ENCODE measurements at places on chromosomes 12 and 14.

DNA sequence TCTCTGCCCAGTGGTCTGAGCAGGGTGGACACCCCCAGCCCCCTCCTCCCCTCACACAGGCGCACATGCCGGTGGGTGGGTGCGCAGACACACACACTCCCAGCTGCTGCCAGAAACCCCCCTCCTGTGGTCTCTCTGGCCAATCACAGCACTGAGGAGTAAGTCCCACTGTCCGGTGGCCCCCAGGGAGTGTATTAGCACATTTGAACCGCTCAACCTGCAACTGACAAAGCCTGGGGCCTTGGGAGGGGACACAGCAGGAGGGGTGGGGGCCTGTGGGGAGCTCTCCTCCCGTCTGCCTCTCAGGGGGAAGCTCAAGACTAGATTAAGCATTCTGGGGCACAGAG, 11.7 kb downstream of the FIGNL2 start:
- DNase-seq, result no peak

DNA sequence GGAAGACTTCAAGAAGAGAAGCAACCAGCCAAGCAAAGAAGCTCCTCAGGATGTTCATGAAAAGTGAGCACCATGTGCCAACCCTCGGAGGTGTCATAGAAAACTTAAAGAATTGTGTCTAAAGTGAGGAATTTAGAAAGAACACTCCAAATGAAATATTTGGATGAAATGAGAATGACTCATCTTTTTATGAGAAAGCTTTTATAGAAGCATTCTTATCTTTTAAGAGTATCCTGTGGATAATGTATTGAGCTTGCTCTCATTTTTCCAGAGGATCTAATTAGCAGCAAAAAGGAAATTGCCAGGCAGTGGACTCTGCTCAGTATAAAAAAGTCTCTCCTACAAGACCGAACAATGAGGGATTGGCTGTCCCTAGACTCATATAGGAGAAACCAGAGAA, 454.9 kb downstream of the LRIG3 start:
- no peak for DNase-seq

DNA sequence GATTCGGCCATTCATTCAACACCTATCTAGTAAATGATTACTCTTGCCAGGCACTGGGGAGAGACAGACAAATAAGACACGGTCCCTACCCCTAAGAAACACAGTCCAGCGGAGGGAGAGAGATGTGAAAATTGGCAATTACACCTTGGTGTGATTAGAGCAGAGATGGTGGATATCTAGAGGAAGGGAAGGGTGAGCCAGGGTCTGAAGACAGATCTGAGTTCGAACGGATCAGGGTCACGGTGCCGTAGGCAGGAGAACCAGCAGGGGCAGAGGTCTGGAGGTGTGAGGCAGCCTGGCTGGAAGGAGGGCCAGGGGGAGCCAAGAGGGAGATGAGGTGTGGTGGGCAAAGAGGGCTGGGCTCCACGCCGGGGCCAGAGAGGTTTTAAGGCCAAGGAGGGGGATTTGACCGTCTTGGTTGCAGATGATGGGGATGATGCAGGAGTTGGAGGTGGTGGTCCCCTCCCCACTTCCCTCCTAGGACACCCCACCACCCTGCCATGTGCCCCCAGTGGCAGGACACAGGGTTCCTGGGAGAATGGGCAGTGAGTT, 27.1 kb downstream of the FAM222A start:
- peak; percentile 26 for DNase-seq

- DNase-seq, result no peak
Observed at GRCh38 chr12:19095331-19095730, 34.2 kb upstream of the PLEKHA5 start.

DNA sequence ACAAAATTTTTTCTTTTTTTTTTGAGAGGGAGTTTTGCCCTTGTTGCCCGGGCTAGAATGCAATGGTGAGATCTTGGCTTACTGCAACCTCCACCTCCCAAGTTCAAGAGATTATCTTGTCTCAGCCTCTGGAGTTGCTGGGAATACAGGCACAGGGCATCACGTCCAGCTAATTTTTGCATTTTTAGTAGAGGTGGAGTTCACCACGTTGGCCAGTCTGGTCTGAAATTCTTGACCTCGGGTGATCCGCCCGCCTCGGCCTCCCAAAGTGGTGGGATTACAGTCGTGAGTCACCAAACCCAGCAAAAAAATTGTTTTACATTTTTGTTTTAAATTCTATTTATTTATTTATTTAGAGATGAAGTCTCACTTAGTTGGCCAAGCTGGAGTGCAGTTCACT, 4.7 kb upstream of the SLC2A14 start:
- DNase-seq, result no peak

DNA sequence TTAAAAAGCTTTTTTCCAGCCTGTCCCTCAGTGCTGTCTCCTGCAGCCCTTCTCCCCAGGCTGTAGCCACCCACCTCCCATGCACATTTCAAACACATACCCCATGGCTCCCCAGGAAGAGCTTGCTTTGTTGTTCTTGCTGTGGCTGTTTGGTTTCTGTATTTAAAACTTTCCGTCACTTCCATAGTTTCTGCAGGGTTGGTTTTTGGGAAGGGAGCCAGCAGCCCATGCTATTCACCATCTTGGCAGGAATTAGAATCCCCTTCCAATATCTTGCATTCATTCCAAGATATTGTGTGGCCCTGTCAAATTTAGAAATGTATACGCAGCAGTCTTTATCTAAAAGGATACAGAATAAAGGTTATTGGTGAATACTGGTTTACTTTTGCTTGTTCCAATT, 29.6 kb downstream of the CFAP251 start:
- no peak for DNase-seq

- no peak for DNase-seq
Observed at GRCh38 chr12:76777765-76778216, 13.9 kb downstream of the ZDHHC17 start.

DNA sequence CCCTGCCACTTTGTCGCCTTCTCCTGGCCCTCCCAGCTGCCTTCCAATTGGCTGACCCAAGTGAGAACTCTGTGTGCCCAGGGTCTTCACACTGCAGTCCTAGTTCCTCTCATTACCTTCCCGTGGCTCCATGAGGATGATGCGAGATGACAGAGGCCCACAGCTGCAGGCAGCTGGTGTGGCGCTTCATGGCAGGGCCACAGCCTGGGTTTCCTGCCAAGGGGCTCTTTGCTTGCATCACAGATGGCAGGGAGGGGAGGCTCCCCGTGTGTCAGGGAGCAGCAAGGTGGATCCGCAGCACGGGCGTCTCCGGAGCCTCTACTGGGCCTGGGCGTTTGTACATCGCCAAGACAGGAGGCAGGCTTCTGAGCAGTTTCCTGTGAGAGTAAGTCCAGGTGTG, 28.9 kb downstream of the DEGS2 start:
- no peak for DNase-seq

- no peak for DNase-seq
Observed at GRCh38 chr12:106074706-106075392, 63.9 kb downstream of the NUAK1 start.

DNA sequence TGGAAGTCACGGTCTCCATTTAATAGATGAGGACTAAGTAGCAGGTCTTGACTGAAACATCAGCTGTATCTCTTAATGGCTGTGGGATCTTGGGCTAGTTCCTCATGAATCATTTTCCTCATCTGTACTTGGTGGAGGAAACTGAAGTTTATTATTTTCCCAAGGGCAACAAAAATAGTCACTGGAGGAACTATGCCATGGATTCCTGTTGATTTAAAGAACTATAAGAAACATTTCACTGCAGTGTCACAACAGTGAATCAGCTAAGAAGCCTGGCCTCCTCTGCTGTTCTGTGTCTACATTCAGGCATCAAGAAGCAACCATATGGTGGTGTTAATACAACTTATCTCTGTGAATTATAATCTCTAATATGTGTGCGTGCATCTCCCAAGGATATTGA, 200.5 kb downstream of the STXBP6 start:
- DNase-seq, result no peak

GRCh38 chr12:26226629-26227360, 31.4 kb downstream of the SSPN start:
- no peak for DNase-seq

GRCh38 chr14:33553706-33554278, 397.1 kb downstream of the EGLN3 start:
- DNase-seq, result no peak

DNA sequence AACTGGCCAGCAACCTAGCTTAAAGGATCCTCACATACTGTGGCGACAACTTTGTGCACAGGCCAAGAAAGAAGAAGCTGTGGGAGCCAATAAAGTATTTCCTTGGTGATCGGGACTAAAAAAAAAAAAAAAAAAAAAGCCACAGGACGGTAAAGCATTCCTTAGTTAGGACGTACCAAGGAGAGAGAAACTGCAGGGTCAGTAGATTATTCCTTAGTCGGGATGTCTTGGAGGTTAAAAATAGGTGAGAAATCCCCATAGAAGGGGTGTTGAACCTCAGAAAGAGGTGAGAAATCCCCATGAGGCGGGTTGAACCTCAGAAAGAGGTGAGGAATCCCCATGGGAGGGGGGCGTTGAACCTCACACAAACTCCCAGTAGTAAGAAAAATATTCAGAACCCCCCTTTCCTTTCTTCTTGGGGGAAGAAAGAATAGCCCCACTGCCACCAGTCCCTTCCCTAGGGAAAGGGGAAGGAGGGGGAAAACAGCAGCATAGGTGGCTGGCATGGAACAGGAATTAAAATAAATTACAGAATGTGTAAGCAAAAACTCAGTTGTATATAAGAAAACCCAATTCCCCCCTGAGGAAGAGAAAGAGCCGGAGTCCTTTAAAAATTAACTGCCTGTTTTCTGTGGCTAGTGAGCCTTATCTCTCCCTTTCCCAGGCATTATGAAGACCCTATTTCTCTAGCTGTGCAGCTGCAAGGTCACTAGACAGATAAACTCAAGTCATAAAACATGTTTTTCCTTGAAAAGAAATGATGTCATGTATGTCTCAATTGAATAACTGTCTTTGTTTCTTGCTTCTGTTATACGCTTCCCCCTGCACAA, 26.8 kb downstream of the KLRK1 start:
- no peak for DNase-seq

DNA sequence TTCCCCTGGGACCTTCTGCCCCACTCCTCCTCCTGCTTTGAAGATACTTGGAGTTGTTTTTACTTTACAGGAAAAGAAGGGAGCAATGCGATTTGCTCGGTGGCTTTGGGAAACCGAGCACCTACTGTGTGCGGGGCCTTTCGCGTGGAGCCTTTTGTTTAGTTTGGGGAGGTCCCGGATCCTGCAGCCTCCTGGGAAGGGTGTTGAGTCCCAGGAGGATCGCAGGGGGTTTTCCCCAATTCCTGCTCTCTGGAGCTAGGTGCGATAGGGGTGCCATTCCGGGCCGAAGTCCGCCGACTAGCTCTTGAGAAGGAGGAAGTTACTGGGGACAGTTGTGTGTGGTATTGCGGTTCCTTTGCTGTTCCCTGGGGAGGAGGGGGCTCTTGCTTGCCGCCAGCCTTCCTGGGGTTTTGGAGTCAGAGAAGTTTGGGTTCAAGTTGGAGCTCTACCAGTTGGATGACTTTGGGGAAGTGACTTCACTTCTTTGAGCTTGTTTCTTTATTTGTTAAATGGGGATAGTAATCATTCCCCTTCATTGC, 1.1 kb downstream of the BRI3BP start:
- DNase-seq, result no peak

DNA sequence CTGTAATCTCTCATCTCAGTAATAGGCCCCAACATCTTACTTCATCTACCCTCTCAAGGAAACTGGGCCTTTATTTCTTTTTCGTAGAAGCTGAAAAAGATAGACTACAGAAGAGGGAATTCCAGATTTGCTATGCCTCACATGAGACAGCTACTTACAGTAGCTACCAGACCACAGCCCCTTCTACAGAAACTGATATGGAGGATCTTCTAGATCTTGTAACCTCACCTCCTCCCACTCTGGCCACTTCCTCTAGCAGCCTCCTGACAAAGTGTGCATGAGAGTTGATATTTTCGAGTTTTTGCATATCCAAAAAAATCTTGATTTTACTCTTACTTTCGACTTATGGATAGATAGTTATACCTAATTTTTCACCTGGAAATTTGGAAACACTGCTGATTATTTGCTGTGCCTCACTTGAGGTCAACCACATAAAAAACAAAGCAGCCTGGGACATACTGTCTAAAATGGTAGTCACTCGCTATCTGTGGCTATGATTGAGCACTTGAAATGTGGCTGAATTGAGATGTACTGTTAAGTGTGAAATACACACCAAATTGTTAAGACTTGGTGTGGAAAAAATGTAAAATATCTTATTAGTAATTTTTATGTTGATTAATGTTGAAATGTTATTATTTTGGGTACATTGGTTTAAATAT, 86.3 kb upstream of the NID2 start:
- no peak for DNase-seq

- no peak for DNase-seq
Observed at GRCh38 chr14:57009585-57010515, 199.6 kb upstream of the OTX2 start.

GRCh38 chr14:49769171-49769570, 1.2 kb downstream of the KLHDC2 start:
- DNase-seq, result no peak

DNA sequence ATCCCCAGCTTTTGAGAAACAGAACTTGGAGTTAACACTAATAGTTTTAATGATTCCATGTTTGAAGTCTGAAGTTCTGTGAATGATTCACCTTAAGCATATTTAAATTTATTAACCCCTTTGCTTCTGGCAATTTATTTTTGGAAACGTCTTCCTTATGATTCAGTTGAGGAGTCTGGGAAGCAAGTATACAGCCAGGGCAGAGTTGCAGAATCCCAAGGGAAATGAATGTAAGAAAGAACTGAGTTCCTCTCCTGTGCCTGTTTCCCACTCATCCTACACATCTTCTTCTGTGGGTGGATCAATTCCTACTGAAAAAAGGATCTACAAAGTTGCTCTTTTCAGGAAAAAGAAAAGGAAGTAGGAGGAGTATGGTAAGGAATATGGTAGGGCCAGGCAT, 108.2 kb upstream of the CCDC91 start:
- no peak for DNase-seq

- no peak for DNase-seq
Observed at GRCh38 chr12:75000120-75000519, 209.5 kb downstream of the KCNC2 start.

GRCh38 chr14:61761557-61761956, 663 bp upstream of the SNAPC1 start:
- no peak for DNase-seq

GRCh38 chr12:49842519-49843352, at the start of gene BCDIN3D:
Gene BCDIN3D (minus strand): TSS chr12:49843106. CDS start chr12:49843087, 19 bp downstream.
- peak; percentile 92 for DNase-seq

- no peak for DNase-seq
Observed at GRCh38 chr14:52033101-52033642, 35.7 kb downstream of the NID2 start.

- no peak for DNase-seq
Observed at GRCh38 chr14:32073537-32074189, 3.4 kb upstream of the ARHGAP5 start.

DNA sequence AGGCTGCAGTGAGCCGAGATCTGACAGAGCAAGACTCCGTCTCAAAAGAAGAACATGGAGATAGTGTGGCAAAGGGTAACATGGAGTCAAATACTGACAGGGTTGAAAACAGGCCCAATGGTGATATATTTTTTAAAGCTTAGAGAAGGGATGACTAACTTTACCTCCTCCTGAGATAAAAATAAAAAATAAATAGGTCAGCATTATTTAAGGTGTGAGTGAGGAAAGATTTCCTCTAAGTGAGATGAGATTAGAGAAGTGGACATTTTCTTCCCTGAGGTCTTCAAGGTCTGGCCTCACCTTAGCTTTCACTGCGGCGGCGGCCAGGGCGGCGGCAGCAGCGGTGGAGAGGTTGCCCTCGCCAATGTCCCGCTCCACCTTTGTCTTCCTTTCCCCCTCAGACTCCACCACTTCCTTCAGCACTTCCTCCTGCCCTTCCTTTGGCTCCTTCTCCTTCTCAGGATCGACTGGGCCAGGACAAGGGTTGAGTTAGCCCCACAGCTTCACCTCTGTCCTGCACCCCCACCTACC, 11.1 kb downstream of the MYL6 start:
- DNase-seq, result no peak
